ENCODE measurements at places on chromosomes 2 and 18.

DNA sequence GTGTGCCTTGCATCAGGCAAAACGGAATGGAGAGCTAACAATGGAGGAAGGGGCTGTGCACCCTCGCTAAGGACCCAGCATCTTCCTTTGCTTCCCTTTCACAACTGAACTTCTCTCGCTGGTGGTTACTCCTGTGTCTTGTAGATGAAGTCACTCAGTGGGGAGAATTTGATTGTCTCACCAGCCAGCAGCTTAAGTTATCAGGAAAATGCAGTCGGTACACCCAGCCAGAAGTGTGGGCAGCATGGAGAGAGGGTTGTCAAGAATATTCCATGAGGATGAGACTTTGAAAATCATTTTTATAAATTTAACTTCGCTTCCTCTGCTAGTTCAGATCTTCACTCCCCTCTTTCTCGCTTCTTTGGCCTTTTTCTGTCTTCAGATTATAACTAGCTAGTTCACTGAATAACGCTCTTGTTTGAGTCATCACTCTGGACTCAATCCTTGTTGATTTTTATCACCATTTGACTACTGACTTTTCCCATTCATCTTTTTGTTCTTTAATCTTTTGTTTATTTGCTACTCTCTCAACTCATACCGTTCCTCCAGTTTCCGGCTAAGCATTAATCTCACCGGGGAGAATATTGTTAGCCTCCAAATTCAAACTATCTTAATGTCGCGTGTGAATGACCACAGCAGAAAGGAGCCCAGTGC lies 221.7 kb downstream of the CD226 start:
- no peak for DNase-seq

GRCh38 chr2:8146132-8147005 lies 535.5 kb upstream of the ID2 start:
- no peak for DNase-seq

GRCh38 chr2:227713291-227713690 lies 4.5 kb downstream of the SLC19A3 start:
- DNase-seq, result no peak

- no peak for DNase-seq
Measured at GRCh38 chr18:62289047-62289446, 36.1 kb upstream of the TNFRSF11A start.

- DNase-seq, result no peak
Measured at GRCh38 chr2:1051075-1051474, 100.4 kb downstream of the SNTG2 start.

- DNase-seq, result no peak
Measured at GRCh38 chr18:6482198-6482977, 67.7 kb upstream of the L3MBTL4 start.

DNA sequence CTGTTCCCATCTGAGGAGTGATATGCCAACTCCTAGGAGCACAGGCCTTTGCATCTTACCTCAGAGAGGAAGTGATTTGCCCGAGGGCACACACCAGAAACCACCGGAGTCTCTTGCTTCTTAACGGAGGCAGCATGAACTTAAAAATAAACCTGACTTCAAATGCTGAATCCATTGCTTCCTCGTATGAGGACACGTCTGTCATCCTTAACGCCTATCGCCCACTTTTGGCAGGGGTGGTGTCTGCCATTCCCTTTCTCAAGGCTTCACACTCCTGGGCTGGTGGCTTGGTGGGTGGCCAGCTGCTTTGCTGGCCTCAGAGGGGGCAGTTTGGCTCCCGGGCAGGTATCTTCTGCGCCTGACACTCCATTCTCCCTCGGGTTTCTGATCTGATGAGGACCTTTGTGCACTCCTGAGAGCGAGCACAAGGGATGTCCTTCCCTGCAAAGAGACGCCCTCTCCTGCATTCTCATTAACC lies 1.1 kb upstream of the PREB start:
- DNase-seq, result no peak

- DNase-seq, result no peak
Measured at GRCh38 chr18:9926223-9926894, 12.5 kb downstream of the VAPA start.

- DNase-seq, result no peak
Measured at GRCh38 chr18:54813977-54814565, 14.2 kb upstream of the RAB27B start.

- DNase-seq, result no peak
Measured at GRCh38 chr2:235637896-235638295, 144.1 kb downstream of the AGAP1 start.

- no peak for DNase-seq
Measured at GRCh38 chr2:55157474-55157884, 74.6 kb downstream of the CLHC1 start.

DNA sequence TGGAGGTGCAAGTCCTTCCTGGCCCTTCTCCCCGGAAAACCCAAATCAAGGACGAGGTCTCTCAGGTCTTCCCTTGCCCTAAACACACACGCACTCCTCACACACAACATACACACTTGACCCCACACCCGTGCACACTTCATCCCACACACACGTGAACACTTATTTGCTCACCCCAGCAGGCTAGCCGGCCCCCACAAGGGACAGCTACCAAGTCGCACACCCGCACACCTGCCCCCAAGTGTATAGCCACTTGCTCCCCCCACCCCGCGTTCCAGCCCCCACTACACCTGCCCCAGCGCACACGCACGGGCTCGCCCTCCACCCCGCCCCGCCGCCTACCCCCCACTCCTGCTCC lies 359 bp downstream of the TGFBRAP1 start:
- no peak for DNase-seq

DNA sequence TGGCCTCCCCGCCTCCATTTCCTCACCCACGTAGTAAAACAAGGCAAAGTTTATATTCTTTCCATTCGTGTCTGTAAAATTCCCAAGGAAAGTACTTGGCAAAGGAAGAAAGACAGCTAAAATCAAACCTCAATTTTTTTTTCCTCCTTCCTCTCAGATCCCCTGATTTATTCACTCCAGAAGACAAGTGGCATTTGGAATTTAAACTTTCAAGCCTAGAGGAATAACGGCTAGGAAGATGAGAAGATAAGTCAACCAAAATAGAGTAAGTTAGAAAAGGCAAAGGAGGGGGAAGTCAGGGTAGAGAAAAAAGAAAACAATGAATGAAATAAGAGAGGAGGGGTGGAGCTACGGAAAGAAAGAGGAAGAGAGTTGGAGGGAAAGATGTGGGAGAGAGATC lies 198.9 kb upstream of the PIK3C3 start:
- DNase-seq, result no peak

GRCh38 chr2:171999604-172000469 lies at the start of gene METAP1D:
Gene METAP1D (plus strand): TSS chr2:171999953. CDS start chr2:171999970, 17 bp downstream.
- DNase-seq, result peak; percentile 72

DNA sequence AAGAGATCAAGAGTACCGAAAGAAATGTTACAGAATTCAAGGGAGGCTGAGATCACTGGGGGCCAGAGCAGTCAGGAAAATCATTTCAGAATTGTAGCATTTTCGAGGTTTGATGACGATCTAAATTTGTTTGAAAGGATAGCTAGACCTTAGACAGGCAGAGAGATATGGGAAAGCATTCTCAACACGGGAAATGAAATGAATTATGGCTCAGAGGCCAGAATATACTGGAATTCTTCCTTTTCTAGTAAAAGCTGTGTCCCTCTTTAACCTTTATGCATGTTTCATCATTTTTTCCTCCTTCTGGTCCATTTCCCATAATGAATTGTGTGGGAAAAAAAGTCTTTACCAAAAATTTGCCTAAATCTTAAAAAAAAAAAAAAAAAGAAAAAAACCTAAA lies 78.8 kb downstream of the NABP1 start:
- no peak for DNase-seq

- no peak for DNase-seq
Measured at GRCh38 chr2:109046925-109047508, 58.0 kb upstream of the EDAR start.

- DNase-seq, result no peak
Measured at GRCh38 chr18:34752056-34752455, 42.0 kb downstream of the DTNA start.

- DNase-seq, result no peak
Measured at GRCh38 chr2:224098481-224099230, 59.6 kb upstream of the SERPINE2 start.

- DNase-seq, result no peak
Measured at GRCh38 chr18:907885-908757, 3.5 kb downstream of the ADCYAP1 start.

GRCh38 chr2:174009488-174010223 lies 44.5 kb upstream of the SP3 start:
- no peak for DNase-seq
